ENCODE measurements at places on chromosomes 2 and 18.

DNA sequence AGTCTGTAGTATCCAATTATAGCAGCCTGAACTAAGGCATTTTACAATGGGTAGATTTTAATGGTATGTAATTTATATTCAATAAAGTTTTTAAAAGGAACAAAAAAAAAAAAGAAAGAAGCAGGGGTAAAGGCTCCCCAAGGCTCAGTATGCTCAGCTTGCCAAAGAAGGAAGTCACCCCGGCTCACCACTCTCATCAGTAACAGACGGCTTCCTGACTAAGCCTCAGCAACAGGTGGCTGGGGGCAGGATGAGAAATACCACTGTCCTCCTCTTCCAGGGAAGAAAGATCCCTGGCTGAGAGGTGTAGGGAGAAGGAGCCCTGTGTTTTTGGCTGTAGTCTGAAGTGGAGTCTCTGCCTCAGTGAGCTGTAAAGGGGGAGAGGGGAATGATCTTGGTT is 121.2 kb downstream of the ARHGEF4 start:
- DNase-seq, result no peak

GRCh38 chr2:56981554-56981953 is 797.8 kb downstream of the CCDC85A start:
- no peak for DNase-seq

GRCh38 chr2:240520974-240521350 is 36.8 kb downstream of the ANKMY1 start:
- DNase-seq, result no peak

- DNase-seq, result no peak
Observed at GRCh38 chr18:33532978-33533377, 45.0 kb upstream of the ASXL3 start.

GRCh38 chr2:228107846-228108245 is 73.6 kb downstream of the SPHKAP start:
- DNase-seq, result no peak

DNA sequence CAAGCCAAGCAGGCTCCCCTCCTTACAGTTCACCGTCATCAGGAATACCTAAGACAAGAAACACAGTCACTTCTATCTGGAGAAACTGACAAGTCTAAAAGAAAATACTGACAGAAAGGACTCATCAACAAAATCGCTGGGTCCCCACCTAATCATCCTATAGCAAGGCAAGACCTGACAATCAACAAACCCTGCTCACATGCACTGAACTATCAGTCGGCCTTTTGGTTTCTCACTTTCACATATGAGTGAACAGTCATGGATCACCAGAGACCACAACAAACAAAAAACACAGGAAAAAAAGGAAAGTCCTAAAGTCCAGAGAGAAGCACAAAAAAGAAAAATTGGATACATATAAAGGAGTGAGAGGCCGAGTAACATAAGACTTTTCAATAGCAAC is 70.4 kb downstream of the SEMA4F start:
- no peak for DNase-seq

DNA sequence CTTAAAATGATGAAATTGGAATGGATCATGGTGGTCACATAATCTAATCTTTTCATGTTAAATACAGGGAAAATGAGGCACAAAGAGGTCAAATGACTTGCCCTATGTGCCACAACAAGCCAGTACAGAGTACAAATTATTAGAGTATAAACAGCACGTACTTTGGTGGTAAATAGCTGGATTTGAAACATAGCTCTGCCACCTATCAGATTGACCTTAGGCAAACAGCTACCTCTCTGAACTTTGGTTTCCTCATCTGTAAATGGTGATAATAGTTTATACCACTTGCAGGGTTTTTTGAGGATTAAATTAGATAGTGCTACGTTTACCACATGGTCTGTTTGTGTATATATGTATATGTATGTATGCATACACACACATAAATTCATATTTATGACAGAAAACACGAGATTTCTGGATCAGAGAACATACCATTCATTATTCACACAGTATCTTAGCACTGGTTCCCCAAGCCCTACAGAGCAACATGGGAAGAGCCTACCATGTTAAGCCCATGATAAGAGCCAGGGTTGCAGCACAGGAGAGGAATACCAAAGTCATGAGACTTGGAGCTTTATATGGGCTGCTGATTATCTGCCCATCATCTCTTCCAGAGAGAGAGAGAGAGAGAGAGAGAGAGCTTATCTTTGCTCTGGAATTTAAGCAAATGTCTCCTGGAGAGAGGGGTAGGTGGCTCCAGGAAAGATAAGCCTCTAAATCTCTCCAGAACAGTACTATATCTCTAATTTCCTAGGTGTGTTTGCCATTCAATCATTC is 73.5 kb downstream of the MDH1 start:
- no peak for DNase-seq

- no peak for DNase-seq
Observed at GRCh38 chr2:29227935-29228675, 112.9 kb downstream of the CLIP4 start.

- no peak for DNase-seq
Observed at GRCh38 chr2:224966613-224967012, 75.7 kb downstream of the DOCK10 start.

DNA sequence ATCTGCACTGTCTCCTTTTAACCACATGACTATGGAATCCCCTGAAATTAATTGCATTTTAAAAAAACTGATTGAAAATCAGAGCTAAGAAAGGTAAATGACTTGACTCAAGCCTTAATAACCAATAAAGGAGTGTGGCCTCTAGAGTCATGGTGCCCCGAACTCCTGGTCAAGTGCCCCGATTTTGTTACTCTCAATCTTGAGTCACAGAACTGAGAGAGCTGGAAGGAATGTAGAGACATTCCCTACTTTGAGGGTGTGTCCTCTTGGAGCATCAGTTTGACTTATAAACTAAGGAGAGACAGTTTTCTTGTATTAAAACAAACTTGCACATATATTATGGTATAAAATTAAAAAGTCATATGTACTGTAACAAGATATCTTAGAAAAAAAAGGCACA is 2.4 kb downstream of the WDR43 start:
- DNase-seq, result no peak

GRCh38 chr2:177298191-177298590 is 33.7 kb upstream of the NFE2L2 start:
- no peak for DNase-seq

DNA sequence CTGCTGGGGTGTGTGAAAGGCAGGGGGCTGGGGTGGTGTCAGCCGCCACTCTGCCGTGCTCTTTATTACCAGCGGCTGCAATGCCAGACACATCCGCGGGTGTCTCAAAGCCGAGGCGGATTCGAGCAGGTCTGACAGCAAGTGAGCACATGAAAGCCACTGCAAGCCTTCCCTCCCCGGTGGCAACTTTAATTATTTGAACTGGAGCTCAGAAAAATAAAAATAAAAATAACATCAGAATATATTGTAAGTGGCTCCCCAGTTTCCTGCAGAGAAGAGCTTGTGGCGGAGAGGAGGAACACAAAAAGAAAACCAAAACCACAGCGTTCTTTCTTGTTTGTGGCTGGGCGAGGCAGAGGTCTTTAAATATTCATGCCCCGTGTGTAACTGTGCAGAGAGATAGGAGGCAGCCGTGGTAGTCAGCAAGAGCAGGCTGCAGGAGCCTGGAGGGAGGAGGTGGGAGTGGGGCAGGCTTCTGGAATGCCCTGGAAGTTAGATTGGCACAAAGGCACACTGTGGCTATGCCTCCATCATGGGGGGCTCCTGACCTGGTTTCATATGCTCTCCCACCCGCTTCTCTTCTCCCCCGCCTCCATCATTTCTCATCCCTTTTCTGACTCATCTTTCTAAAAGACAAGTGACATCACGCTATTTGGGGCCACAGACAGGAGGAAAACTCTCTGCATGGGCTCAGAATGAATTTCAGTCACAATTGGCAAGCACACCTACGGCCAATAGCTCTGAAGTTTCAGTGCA is 199.8 kb downstream of the CLIP4 start:
- peak; percentile 47 for DNase-seq

DNA sequence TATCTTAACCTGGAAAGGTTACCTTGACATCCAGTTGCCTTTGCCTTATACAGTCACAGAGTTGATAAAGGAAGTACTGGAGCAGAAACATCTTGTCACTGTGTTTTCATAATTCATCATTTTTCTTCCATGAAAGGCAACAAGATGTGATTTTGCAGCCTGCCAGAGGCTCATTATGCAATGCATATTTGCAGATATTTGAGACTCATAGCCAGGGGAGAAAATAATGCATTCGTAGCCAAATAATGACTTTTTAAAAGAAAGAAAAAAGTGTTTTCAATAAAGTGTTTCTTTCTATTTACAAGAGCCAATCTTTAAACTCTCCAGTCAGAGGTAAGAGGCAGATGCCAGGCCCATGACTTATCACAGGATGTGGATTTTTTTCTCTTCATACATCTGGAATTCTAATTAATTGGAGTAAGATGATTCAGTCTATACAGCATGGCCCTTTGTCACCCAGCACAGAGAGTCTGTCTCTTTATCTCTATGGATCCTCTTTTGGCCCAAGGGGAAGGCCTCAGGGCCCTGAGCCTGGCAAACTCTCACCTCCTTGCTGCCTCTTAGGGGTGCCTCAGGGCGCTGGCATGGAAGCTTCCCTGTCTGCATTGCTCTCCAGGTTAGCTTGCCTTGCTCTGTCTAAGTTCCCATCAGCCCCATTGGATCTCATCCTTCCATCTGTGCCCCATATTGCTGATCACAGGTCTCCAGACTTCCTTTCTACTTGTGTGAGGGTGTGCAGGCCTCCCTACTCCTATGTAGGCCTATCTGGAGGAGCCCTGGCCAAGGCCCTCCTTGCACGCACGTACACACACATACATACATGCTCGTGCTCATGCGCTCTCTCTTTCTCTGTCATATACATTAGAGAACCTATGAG is 247.7 kb downstream of the TPGS2 start:
- DNase-seq, result no peak

GRCh38 chr2:188664951-188665595 is 309.1 kb upstream of the COL3A1 start:
- no peak for DNase-seq

DNA sequence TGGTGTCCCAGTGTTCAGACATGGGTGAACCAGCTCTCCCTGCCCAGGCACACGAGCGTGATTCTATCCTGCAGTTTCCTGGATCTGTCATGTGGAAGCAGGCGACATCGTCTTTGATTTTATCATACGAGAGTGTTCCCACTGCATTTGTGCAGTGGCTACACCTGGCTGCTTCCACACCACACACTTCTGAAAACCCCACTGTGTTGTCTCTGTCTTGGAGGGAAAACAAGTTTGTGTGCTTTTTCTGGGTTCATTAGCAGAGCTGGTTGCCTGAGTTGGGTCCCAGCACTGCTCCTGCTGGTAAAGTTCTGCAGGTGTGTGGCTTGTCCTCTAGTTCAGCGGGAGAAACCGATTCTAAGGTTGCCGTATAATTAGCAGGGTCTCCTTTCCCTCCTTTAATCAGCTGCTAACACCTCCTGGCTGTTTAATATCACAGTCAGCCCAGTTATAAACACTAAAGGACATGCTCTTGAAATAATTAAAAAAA is 58.5 kb upstream of the TWIST2 start:
- no peak for DNase-seq

- DNase-seq, result no peak
Observed at GRCh38 chr18:74899554-74899953, 301.9 kb downstream of the ZNF407 start.

GRCh38 chr2:101195871-101196661 is 44.9 kb upstream of the TBC1D8 start:
- DNase-seq, result no peak

GRCh38 chr2:173017646-173018420 is 57.8 kb upstream of the MAP3K20 start:
- DNase-seq, result no peak

DNA sequence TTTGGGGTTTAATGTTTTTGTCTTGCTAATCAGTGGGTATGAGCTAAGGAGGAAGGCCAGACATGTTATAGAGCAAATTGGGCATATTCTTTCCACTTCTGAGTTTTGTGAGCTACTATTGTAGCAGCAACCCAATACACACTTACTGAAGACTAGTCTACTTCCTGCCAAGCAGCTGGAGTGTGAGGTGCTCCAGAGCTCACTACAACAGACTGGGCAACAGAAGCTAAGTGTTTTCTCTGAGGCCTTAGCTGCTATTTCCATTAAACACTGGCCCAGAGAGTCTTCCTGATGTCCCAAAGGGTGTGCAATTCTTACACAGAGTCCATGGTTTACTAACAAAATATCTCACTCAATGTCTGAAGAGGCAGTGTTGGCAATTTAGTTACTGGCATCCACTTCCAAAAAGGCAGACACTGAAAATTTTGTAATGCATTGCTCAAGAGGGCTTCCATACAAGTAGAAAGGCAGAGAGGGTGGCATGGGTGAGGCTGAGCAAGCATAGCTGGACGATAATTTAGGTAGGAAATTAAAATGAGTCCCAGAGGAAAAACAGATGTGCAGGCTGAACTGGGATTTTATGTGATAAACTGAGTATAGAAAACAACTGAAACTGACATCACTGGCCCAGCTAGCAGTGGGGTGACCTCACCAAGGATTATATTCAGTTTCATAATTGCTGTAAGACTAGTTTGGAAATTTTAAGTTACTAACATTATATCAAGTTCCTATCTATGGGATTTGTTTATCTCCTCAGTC is 68.6 kb downstream of the ZC3H6 start:
- no peak for DNase-seq

GRCh38 chr2:174058026-174058425 is 92.9 kb upstream of the SP3 start:
- DNase-seq, result no peak

GRCh38 chr2:156625360-156626170 is 189.4 kb downstream of the GPD2 start:
- DNase-seq, result no peak

GRCh38 chr18:8937160-8938094 is 165.1 kb upstream of the NDUFV2 start:
- DNase-seq, result no peak

GRCh38 chr2:215736653-215737290 is 276.6 kb downstream of the MREG start:
- no peak for DNase-seq

- DNase-seq, result no peak
Observed at GRCh38 chr2:206856513-206856912, 82.8 kb upstream of the CPO start.

- DNase-seq, result no peak
Observed at GRCh38 chr18:57733861-57734260, 69.3 kb downstream of the ATP8B1 start.

GRCh38 chr2:105398336-105399206 is at the start of gene FHL2:
Gene FHL2 (minus strand): TSS chr2:105399051. CDS start chr2:105386516, 12,535 bp downstream.
- peak; percentile 67 for DNase-seq

DNA sequence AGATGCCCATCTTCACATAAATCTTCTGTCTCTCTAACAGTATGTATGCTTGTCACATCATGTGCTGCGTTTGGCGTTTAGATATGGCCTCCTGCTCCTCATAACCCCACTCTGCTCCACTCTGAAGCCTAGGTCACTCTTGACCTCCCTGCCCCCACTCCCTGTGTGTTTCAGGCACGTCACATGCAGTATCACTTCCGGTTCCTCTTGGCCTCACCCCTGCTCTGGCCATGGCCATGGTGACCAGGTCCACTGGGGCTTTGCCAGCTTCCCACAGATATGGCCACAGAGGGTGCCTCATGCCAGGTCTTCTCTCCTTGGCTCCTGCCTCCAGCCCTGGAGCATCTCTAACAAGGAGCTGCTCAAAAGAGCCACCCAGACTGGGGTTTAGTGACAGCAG is 160.0 kb downstream of the RNF152 start:
- DNase-seq, result no peak

All from germinal center (tissue), 1 donor.